ENCODE measurements at places on chromosomes 7 and 10.
A peak's percentile ranks its signal among the peaks of the same experiment; 100 is the strongest.

DNA sequence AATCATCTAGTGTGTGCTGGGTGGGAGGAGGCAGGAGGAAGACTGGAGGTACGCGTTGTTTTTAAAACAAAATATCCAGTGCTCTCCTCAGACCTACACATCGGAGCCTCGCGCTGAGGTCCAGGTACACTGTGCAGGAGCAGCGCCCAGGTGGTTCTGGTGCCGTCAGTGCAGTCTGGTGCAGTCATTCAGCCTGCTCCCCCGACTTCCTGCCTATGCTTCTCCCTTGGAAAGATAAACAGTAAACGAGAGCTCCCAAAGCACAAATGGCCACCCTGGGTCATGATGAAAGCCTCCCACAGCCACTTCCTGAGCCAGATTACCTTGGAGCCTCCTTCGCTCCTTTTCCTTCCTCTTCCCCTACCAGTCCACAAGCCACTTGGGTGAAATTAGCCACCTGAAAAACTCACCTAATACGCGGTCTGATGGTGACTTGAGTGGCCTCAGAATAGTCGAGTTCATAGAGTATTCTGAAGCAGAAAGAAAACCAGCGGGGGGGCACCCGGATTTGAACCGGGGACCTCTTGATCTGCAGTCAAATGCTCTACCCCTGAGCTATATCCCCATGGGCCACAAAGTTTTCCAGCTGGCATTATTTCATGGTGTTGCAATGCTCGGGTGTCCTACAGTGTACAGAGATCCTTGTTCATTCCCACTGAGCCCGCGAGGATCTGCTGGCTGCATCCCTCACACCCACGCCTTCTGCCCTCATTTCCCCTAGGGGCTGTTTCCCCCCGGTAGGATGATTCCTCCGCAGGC, 82.5 kb downstream of the ZNF467 start:
- H3K36me3 ChIP-seq, result no peaks in the 10 kb centered on the region
- no peak overlapping the region for H3K27ac ChIP-seq
- peaks cover 6% of the 10 kb centered on the region for H3K4me1 ChIP-seq
- peaks cover 6% of the 10 kb centered on the region for H3K27me3 ChIP-seq

GRCh38 chr10:71835671-71836595, 15.1 kb downstream of the PSAP start:
- DNase-seq, result no peak
- no peaks in the 10 kb centered on the region for H3K27me3 ChIP-seq
- peaks cover 86% of the 10 kb centered on the region for H3K4me1 ChIP-seq
- H3K36me3 ChIP-seq, result peaks cover 25% of the 10 kb centered on the region

- DNase-seq, result no peak
- H3K36me3 ChIP-seq, result no peaks in the 10 kb centered on the region
- H3K27me3 ChIP-seq, result no peaks in the 10 kb centered on the region
- H3K4me3 ChIP-seq, result no peak overlapping the region
- H3K27ac ChIP-seq, result no peak overlapping the region
- no peaks in the 10 kb centered on the region for H3K4me1 ChIP-seq
These were observed 71.4 kb downstream of the ELMO1 start for GRCh38 chr7:37377231-37377630.

GRCh38 chr10:130357226-130357625, 221.0 kb downstream of the GLRX3 start:
- H3K4me1 ChIP-seq, result no peaks in the 10 kb centered on the region
- no peaks in the 10 kb centered on the region for H3K27me3 ChIP-seq
- no peak overlapping the region for H3K4me3 ChIP-seq
- H3K27ac ChIP-seq, result no peak overlapping the region

DNA sequence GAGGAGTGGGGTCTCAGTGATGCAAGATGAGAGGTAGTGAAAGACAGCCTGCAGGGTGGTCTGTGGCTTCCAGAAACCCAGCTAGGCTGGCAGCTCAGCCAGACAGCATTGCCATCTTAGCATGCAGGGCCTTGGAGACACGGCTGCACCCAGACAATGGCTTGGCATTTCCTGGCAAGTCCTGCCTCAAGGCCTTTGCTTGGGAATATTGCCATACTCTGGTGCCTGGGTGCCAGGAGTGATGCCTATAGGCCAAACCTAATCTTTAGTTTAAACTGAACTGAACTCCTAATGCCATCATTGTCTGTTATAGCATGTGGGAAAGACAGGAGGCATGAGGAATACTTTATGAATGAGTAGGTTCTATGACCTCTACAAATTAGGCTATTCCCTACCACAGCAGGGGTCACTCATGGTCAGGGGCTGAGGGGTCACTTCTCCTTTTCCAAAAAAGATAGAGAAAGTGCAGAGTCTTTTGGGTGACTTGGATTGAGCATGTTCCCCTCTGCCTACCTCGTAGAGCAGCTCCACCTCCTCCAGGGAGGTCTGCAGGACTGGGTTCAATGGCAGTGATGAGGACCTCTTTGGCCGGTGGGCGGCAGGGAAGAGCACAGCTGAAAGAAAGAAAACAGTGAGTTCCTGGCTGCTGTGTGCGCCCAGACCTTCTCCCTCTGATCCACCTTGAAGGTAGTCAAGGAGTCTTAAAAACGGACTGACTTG, 8.8 kb upstream of the SLC13A4 start:
- no peak for DNase-seq
- no peak overlapping the region for H3K4me3 ChIP-seq
- H3K27me3 ChIP-seq, result no peaks in the 10 kb centered on the region
- H3K27ac ChIP-seq, result no peak overlapping the region
- no peaks in the 10 kb centered on the region for H3K36me3 ChIP-seq
- H3K4me1 ChIP-seq, result no peaks in the 10 kb centered on the region

DNA sequence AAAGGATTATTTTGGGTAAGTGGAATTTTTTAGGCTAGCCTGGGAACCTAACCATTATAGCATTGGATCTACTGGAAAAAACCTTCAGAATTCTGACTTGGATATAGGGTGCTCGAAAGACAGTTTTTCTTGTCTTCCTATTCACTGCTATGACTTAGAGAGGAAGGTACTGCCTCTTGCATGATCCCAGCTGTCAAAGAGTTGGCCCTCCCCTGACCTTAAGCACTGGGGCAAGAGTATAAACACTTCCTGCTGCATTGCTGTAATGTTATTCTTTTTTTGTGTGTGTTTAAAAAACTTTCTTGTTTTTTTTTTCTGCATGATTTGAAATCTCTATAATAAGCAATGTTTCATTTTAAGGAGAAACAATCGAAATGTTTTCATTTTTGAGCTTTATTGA, 113.0 kb downstream of the LRMDA start:
- H3K27me3 ChIP-seq, result no peaks in the 10 kb centered on the region
- no peak overlapping the region for H3K4me3 ChIP-seq
- no peak overlapping the region for H3K27ac ChIP-seq
- H3K36me3 ChIP-seq, result no peaks in the 10 kb centered on the region

- H3K27me3 ChIP-seq, result no peaks in the 10 kb centered on the region
- DNase-seq, result no peak
- H3K4me3 ChIP-seq, result peak overlapping the region; percentile 94
- no peaks in the 10 kb centered on the region for H3K36me3 ChIP-seq
- peak overlapping the region; percentile 100 for H3K27ac ChIP-seq
These were observed 4.1 kb upstream of the KMT2E start for GRCh38 chr7:105009667-105010503.

GRCh38 chr7:17680026-17680425, 260.3 kb downstream of the SNX13 start:
- H3K36me3 ChIP-seq, result no peaks in the 10 kb centered on the region
- no peak for DNase-seq
- H3K27ac ChIP-seq, result peak overlapping the region; percentile 81

DNA sequence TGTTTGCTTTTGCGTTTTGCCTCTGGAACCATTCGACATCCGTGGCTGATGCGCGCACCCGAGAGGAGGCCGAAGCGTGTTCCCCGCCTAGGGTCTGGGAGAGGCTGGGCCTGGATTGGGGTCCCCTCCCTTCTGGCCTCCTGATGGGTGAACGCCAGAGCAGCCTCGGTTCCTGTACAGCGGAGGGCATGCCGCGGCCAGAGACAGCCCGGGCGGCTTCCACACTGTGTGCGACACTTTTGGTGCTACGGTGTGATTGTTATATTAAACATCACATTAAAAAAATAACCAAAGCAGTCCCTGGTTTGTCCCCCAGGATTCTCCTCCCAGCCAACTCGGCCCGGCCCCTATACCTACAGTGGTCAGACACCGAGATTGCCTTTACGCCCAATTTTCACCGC, 3.7 kb upstream of the HOXA7 start:
- peaks cover 44% of the 10 kb centered on the region for H3K4me1 ChIP-seq
- H3K36me3 ChIP-seq, result no peaks in the 10 kb centered on the region

DNA sequence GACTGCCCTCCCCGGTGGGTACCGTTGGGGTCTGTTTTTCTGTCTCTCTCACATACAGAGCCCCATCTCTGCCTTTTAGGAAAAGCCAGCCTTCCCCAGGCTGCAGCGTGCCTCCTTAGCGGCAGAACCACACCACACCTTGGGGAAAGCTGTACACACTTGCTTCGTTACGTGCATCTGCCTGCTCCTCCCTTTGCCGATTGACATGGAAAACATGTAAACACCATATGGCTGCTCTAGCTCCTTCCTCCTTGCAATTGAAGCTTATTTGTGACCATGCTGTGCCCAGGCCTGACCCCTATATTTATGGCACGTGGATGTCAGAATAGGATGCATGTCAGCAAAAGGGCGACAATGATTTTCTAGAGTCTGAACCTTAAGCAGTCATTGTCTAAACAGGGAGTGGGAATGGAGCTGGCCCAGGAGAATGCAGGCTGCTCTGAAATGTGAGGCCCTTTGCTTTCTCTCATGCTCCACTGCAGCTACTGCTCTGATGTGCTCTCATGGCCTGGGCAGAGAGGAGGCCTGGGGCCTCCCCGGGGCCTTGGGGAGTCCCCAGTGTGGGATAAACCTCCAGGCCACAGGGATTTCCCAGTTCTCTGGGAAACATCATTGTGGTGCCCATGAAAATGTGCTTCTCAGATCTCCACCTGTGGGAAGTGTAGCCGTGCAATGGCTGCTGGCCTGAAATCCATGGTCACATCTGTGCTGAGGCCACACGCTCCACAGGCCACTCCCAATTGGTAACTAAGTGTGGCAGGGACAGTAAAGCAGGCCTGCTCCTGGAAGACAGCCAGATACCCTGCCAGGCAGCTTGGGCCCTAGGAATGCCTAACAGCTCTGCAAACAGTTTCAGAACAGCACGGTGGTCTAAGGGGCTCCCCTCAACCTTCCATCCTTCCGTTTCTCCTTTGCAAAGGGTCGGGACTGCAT, 18.6 kb downstream of the PDE6C start:
- H3K4me1 ChIP-seq, result no peaks in the 10 kb centered on the region
- no peak overlapping the region for H3K4me3 ChIP-seq
- H3K36me3 ChIP-seq, result no peaks in the 10 kb centered on the region
- H3K27me3 ChIP-seq, result no peaks in the 10 kb centered on the region
- no peak overlapping the region for H3K27ac ChIP-seq

DNA sequence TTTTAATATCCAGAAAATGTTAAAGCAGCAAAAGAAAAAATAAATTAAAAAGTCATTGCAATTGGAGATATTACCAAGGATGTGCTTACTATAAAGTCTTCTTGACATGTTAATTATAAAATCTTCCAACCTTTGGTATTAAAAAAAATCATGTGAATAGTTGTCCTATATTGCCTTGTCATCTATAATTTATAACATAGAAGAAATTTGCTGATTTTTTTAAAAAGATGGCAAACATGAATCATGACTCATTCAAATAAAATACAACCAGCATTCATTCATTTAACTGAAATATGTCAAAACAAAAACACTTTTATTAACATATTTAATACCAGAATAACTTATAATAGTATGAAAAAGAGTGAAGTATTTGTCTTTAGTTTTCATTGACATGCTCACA, 72.6 kb downstream of the MKX start:
- no peaks in the 10 kb centered on the region for H3K4me1 ChIP-seq
- no peak overlapping the region for H3K27ac ChIP-seq
- DNase-seq, result no peak
- H3K4me3 ChIP-seq, result no peak overlapping the region

- H3K4me1 ChIP-seq, result no peaks in the 10 kb centered on the region
- no peak overlapping the region for H3K4me3 ChIP-seq
- no peaks in the 10 kb centered on the region for H3K27me3 ChIP-seq
- H3K36me3 ChIP-seq, result no peaks in the 10 kb centered on the region
- no peak for DNase-seq
These were observed 359.6 kb downstream of the ARL4A start for GRCh38 chr7:13047061-13047460.

DNA sequence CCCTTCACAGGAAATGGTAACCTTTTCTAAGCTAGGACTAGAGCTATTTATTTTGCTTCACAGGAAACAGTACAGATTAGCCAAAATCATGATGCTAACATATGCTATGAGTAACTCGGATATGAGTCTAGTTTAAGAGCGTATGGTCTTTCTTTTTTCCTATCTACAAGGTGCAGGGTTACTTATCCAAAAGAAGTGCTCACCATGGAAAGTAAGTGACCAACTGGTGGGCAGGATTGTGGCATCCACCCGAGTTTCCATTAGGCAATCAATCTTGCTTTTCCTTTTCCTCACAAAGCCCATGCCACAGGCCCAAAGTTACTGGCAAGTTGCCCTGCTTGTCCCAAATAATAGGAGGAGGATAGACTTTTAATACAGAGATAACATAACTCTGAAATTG, 765.1 kb upstream of the POM121L12 start:
- H3K4me1 ChIP-seq, result no peaks in the 10 kb centered on the region
- H3K4me3 ChIP-seq, result no peak overlapping the region
- H3K27me3 ChIP-seq, result no peaks in the 10 kb centered on the region

GRCh38 chr7:22144950-22145349, 199.3 kb upstream of the CDCA7L start:
- no peaks in the 10 kb centered on the region for H3K36me3 ChIP-seq
- H3K4me3 ChIP-seq, result no peak overlapping the region
- H3K27me3 ChIP-seq, result no peaks in the 10 kb centered on the region
- no peak for DNase-seq
- H3K4me1 ChIP-seq, result peaks cover 14% of the 10 kb centered on the region
- H3K27ac ChIP-seq, result no peak overlapping the region

- no peaks in the 10 kb centered on the region for H3K27me3 ChIP-seq
- H3K27ac ChIP-seq, result no peak overlapping the region
These were observed 134.9 kb downstream of the BICC1 start for GRCh38 chr10:58647376-58648112.

DNA sequence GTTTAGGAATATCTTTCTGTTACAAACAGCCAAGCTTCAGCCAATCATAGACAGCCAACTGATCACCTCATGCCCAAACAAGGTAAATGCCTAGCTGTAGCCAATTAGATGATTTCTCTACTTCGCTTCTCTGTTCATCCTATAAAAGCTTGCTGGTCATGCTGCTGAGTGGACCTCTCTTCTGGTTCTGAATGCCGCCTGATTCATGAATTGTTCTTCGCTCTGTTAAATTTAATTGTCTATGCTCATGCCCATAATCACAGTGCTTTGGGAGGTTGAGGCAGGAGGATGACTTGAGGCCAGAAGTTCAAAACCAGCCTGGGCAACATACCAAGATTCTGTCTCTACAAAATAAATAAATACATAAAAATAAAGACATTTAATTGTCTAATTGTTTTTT, 698.1 kb upstream of the NRP1 start:
- no peaks in the 10 kb centered on the region for H3K27me3 ChIP-seq
- no peaks in the 10 kb centered on the region for H3K36me3 ChIP-seq
- no peak overlapping the region for H3K4me3 ChIP-seq
- no peak overlapping the region for H3K27ac ChIP-seq
- H3K4me1 ChIP-seq, result peaks cover 4% of the 10 kb centered on the region

- peaks cover 48% of the 10 kb centered on the region for H3K4me1 ChIP-seq
- no peak overlapping the region for H3K4me3 ChIP-seq
- DNase-seq, result no peak
- H3K27me3 ChIP-seq, result no peaks in the 10 kb centered on the region
- no peak overlapping the region for H3K27ac ChIP-seq
These were observed 27.0 kb upstream of the PPIF start for GRCh38 chr10:79320316-79320715.

Data from vagina (tissue), 2 donors.